ENCODE measurements at places on chromosomes 7 and 10. TPM values are rescaled to one million over a fixed set of nuclear protein-coding genes. Genes with fewer than 3 reads are reported as not detected.

APBB1IP gene
- not detected for total RNA-seq

PRTFDC1 gene
- total RNA-seq, result 18.6 TPM

MEPCE gene
- 35.9 TPM for total RNA-seq

ANKRD61 gene
- 0.39 TPM for total RNA-seq

PARP12 gene
- total RNA-seq, result 8.6 TPM

ITIH5 gene
- 0.91 TPM for total RNA-seq

PDSS1 gene
- total RNA-seq, result 9.3 TPM

FBXO24 gene
- total RNA-seq, result 0.65 TPM

KIAA1217 gene
- total RNA-seq, result 5.6 TPM

WDFY4 gene
- total RNA-seq, result not detected

OR2A42 gene
- total RNA-seq, result not detected

WEE2 gene
- not detected for total RNA-seq

SDK1 gene
- 4.9 TPM for total RNA-seq

SCD gene
- 122 TPM for total RNA-seq

ADCYAP1R1 gene
- not detected for total RNA-seq

YKT6 gene
- total RNA-seq, result 114 TPM

GBX1 gene
- not detected for total RNA-seq

PLXNA4 gene
- 0.65 TPM for total RNA-seq

All from epithelial cell of alveolus of lung (primary cell).